ENCODE measurements at places on chromosomes 6 and 20. TPM values are rescaled to one million over a fixed set of nuclear protein-coding genes. Genes with fewer than 3 reads are reported as not detected.

VGLL2 gene
- total RNA-seq = not detected

ELMO2 gene
- total RNA-seq = 55.6 TPM

TPBG gene
- 22.5 TPM for total RNA-seq

PRL gene
- not detected for total RNA-seq

CNR1 gene
- 31.1 TPM for total RNA-seq

- DNase-seq = no peak
Observed at GRCh38 chr20:38799203-38799602, 6.3 kb upstream of the PPP1R16B start.

DNA sequence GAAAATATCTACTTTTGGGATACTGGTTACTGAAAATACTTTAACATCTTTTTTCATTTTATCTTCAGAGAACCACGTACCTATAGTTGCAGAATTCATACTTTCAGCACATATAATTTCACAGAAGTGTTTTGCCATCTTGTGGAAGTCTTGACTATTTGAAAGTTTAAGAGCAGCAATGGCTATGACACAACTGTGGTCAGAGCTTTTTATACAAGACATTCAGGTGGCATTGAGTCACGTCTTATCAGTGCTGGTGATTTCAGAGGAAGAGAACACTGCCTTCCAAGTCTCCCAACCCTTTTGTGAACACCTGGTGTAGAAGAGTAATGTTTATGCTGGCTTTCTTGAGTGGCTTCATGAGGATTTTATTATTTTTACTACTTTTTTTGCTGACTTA lies 171.6 kb downstream of the ARID1B start:
- no peak for DNase-seq

DNA sequence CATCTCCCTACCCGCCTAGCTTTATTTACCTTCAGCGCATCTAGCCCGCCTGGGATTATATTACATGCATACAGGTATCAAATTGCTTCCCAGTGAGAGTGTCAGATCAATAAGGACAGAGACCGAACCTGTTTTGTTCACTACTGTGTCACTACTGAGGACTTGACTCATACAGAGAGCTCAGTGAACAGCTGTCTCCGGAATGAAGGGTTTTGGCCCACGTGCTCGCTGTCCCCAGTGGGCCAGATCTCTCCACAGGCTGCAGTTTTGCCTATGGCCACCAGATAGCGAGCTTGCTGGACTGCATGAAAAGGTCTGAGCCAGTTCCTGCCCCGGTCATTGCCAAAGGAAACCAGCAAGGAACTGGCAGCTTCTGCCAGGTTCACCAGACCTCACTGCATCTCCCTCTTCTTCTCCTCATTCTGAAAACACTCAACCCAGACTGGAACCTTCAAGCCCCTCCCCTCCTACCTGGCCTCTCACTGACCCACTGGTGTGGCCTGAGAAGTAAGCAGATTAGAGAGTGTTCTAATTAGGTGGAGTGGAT lies 150.8 kb downstream of the ZMYND8 start:
- DNase-seq = no peak

GRCh38 chr6:105458551-105458950 lies 55.7 kb upstream of the PREP start:
- DNase-seq = no peak

DNA sequence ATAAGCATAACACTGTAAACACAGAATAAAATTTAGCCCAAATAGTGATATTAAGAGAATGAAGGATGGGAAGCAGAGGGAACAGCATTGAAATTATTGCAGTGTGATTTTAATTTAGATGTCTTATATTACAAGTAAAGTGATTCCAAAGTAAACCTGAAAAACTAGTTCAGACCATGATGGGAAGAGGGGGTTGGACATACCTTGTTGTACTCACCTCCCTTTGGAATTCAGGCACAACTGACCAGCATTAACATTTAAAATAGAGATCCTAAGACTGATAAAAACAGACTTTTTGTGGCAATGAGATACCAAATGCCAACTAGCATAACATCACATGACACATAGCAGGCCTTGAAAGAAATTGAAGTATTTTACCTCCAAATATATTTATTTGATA lies 262.6 kb upstream of the PRND start:
- no peak for DNase-seq

DNA sequence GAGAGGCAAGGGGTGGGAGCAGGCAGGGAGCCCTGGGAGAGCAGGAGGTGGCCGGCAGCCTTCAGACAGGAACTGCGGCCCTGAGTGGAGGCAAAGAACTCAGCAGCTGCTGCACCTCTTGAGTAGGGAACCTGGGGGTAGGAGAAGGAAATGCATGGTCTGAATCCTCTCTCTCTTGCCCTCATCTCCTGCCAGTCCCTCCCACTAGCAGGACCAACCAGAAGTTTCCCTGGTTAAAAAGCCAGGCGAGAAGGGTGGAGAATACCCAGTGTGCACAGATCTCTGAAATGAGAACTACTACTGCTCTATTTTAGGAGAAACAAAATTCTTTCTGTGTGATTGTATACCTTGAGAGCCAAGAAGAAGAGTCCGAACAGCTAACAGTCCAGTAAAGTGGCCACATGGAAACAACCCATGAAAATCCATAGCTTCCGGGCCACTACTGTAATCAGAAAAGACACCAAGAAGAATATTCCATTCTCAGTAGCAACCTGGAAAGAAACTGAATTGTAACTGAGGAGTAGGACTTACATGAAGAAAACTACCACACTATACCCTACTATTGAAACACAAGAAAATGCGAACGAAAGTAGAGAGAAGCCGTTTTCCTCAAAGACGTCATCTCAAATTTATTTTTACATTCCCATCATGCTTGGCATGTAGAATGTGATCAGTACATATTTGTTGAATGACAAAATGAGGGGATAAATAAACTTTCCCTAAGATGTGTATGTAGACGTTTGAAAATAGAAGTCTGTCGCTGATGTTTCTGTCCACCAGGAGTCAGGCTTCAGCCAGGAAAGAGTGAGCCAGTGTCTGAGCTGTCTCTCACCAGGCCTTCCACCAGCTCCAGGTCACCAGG lies 25.6 kb downstream of the WRNIP1 start:
- no peak for DNase-seq

GRCh38 chr6:42124223-42124836 lies 18.1 kb downstream of the C6orf132 start:
- DNase-seq = no peak

- no peak for DNase-seq
Observed at GRCh38 chr6:17423026-17423425, 29.6 kb downstream of the CAP2 start.

DNA sequence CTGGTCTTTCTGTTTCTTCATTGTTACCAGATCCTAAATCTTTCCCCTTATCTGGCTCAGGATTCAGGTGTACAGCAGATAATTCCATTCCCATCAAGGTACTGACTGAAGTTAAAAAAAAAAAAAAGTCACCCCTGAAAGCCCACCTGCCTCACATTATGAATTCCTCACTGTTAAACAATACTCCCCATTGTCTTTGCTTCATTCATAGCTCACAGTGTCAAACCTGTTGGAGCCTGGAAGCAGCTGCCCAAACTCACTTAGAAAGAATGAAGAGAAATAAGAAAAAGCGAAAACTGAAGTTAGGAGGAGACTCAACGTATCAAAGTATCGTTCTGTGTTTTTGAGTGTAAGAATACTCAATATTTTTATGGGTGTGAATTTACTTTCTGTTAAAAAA lies 1.8 kb upstream of the DCBLD1 start:
- DNase-seq = no peak

DNA sequence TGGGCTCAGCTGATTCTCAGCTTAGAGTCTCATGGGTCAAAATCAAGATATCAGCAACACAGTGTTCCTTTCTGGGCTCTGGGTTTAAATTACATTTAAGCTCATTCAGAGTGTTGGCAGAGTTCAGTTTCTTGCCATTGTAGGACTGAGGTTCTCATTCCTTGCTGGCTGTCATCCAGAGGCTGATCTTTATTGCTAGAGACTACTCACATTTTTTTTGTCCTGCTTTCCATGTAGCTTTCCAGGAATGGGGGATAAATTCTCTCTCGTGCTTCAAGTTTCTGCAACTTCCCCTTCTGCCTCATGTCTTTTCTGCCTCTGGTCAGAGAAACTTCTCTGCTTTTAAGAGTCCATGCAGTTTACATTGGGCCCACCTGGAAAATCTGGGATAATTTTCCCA lies 86.9 kb downstream of the RFX6 start:
- DNase-seq = no peak

DNA sequence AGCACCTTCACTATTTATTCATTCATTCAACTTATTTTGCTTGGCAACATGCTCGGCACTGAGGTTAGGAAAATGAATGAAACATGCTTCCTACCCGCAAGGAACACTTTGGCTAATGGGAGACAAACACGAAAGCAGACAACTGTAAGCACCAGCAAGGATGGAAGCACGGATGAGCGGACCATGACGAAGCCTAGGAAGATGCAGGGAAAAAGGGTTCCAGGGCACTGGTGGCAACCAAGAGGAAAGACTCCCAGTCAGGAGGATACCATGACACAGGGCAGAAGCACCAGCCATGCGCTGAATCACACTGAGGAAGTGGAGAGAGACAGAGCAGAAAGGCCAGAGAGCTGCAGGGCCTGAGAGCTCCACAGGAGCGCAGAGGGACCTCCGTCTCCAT lies 9.8 kb downstream of the PDE10A start:
- DNase-seq = no peak

DNA sequence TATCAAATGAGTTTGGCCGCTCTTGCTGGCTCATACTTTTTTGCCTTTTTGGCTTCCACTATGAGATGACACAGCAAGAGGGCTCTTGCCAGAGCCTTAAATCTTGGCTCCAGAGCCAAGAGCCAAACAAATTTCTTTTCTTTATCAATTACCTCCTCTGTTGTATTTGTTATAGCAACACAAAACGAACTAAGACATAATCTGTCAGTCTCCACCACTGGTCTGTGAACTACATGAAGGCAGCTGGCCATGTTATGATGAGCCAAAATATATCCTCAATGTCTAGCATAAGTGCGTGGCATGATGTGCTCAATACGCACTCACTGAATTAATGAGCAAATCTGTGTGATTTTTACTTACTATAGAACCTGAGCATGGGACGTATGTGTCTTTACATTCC lies 220.0 kb upstream of the ZNF217 start:
- DNase-seq = no peak

GRCh38 chr6:75327807-75328206 lies 43.2 kb upstream of the TMEM30A start:
- DNase-seq = no peak

- no peak for DNase-seq
Observed at GRCh38 chr6:6074190-6074589, 67.5 kb upstream of the NRN1 start.

DNA sequence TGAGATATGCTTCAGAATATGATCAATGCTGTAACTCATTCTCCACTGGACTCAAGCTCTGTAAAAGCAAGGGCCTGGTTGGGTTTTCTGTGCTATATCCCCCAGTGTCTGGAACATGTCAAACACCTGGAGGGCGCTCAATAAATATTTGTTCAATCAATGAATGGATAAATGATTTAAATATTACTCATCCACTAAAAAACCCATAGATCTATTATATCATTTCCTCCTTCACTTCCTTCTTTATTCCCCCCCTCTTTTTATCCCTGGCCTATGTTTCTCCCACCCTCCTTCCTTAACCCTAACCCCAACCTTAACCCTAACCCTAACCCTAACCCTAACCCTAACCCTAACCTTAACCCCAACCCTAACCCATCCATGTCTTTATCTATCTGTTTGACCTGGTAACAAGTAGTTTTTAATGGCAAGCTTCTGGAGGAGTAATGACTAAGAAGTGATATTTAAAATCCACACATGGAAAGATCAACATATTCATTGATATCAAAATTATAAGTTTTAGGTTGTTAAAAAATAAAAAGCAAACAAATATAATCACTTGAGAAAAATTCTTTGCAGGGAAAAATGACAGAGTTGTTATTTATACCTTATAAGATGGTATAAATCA lies 103.8 kb upstream of the GLP1R start:
- DNase-seq = no peak

GRCh38 chr6:127690092-127690491 lies 113.1 kb downstream of the C6orf58 start:
- no peak for DNase-seq

DNA sequence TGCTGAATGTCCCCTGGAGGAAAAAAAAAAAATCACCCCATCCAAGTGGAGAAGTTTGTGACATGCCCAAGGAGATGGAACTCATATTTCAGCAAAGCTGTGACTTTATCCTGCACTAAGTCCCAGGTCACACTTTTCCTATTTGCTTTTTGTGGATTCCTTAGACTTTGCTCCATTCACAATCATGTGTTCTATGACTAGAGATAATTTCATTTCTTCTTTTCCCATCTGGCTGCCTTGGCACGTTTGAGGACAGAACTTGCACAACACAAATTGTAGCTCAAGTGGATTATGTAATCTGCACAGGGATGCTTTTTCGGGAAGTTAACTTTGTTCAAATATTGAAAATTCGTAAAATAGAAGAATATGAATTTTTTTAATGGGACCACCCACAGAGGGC lies 100.7 kb upstream of the PTPN1 start:
- no peak for DNase-seq

DNA sequence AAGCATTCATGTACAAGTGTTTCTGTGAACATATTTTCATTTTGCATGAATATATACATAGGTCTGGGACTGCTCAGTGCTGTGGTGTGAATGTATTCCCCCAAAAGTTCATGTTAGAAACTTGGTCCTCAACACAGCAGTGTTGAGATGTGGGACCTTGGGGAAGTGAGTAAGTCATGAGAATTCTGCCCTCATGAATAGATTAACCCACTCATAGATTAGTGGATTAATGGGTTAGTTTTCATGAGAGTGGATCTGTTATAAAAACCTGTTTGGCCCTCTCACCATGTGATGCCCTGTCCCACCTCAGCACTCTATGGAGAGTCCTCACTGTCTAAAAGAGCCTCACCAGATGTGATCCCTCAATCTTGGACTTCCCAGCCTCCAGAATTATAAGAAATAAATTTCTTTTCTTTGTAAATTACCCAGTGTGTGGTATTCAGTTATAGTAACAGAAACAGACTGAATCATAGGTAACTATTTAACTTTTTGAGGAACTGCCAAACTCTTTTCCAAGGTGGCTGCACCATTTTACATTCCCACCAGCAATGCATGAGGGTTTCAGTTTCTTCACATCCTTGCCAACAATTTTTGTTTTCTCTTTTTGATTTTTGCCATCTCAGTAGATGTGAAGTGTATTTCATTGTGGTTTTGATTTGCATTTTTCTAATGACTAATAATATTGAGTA lies 45.3 kb downstream of the QRSL1 start:
- DNase-seq = no peak

- no peak for DNase-seq
Observed at GRCh38 chr6:118843685-118844390, 50.1 kb upstream of the ASF1A start.

- DNase-seq = no peak
Observed at GRCh38 chr6:41560431-41561192, 14.4 kb downstream of the FOXP4 start.

- DNase-seq = no peak
Observed at GRCh38 chr6:169851641-169852503, 100.5 kb downstream of the ERMARD start.

DNA sequence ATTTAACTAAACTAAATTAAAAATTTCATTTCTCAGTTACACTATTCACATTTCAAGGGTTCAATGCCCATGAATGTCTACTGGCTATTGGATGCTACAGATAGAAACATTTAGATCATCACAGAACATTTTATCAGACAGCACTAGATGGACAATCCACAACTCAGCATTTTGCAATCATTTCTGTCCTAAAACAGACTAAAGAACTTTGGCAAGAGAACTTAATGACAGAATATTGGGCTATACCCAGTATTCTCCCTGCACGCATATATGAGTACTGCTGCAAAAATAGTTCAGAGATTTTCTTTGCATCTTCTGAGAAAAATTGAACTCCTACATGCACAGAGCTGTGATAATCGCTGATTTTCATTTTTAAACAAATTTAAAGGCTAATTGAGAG lies 36.1 kb upstream of the FBXO30 start:
- no peak for DNase-seq

Data from omental fat pad (tissue), 4 donors.